AG10803 (cell line): ENCODE measurements at places on chromosomes 3 and 15.

DNA sequence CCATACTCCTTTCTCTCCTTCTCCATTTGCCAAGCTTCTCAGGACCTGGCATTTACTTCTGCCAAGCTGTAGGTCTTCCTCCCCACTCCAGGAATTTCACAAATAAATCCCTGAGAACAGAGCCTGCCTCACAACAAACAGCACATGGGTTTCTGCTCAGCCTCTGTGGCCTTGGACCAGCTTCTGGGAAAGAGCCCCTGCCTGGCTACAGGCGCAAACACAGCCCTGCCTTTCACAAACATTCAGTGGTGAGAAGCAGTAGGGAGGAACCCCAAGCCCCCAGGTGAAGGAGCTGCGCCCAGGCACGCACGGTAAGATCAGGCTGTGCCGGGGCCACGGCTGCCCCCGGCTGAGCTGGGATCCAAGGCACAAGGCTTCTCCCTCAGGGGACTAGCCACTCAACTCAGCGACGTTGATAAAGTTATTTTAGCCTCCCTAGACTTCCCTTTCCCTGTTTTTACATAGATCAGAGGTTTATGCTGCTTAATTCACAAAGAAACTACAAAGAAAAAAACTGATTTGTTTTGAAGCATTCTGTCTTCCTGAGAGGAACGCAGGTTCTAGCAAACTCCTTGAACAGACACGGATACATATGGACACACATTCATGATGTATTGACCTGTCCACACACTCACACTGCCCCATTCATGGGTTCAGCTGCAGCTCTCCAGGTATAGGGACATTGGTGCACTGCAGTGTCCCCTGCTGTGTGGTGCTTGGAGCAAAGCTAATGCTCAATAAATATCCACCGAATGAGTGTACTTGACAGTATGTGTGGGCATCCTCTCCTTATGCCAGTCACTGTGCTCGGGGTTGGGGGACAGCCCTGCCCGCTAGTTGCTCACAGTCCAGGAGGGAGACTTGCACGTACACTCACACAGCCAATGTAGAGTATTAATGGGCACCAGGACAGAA lies 25.4 kb downstream of the HES1 start:
- no peak for DNase-seq

GRCh38 chr15:66939451-66940023 lies 125.9 kb upstream of the SMAD3 start:
- no peak for DNase-seq

DNA sequence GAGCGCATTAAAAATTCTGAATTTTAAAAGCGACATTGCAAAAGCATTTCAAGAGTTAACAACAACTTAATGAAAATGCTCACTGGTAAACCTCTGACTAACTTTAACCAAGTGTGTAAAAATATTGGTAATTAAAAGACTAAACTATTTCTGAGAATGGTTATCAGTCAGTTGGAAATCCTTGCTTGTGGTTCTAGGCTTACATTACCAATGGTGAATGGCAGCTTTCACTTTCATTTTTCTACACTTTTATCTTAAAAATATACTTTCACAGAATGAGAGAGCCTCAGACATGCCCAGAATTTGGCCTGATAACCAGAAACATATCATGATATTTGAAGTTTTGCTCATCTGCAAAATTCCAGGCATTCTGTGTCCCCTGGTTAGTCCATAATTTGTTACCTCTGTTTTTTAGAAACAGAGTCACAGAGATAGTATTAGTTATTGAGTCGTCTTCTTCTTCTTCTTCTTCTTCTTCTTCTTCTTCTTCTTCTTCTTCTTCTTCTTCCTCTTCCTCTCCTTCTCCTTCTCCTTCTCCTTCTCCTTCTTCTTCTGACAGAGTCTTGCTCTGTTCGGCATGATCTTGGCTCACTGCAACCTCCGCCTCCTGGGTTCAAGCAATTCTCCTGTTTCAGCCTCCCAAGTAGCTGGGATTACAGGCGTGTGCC lies 5.5 kb upstream of the RNF111 start:
- DNase-seq = no peak

- DNase-seq = no peak
Observed at GRCh38 chr3:111321786-111322185, 220.2 kb upstream of the CD96 start.

GRCh38 chr3:190626951-190627620 lies 113.2 kb downstream of the IL1RAP start:
- DNase-seq = no peak

- no peak for DNase-seq
Observed at GRCh38 chr3:116238846-116239565, 206.3 kb downstream of the LSAMP start.

GRCh38 chr3:172107403-172107802 lies 68.0 kb downstream of the FNDC3B start:
- peak; percentile 42 for DNase-seq

- peak; percentile 48 for DNase-seq
Observed at GRCh38 chr15:40290918-40291574, 8.2 kb upstream of the ANKRD63 start.

DNA sequence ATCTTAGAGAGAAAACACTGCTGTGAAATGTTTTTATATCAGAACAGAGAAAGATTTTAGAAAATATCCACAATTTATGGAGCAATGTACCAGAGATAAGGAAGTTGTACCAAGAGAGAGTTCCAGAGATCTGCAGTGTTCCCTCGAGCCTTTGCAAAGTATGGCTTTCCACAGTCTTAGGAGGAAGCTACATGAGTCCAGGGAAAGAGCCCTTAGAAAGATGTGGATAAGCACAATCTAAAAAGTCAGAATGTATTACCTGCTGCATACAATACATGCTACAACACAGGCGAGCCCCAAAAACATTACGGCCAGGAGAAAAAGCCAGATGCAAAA lies 56.4 kb downstream of the ZNF860 start:
- DNase-seq = no peak

DNA sequence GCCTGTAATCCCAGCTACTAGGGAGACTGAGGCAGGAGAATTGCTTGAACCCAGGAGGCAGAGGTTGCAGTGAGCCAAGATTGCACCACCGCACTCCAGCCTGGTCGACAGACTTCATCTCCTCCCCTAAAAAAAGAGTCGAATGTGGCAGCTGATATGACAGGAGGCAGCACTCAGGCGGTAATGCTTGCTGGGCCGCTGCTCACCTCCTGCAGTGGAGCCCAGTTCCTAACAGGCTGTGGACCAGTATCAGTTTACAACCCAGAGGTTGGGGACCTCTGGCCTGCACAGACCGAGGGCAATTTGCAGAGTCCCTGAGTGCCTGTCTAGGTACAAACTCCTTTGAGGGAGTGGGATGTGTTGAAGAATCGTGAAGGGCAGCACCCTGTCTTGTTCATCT lies 136.2 kb downstream of the SMAD6 start:
- no peak for DNase-seq

DNA sequence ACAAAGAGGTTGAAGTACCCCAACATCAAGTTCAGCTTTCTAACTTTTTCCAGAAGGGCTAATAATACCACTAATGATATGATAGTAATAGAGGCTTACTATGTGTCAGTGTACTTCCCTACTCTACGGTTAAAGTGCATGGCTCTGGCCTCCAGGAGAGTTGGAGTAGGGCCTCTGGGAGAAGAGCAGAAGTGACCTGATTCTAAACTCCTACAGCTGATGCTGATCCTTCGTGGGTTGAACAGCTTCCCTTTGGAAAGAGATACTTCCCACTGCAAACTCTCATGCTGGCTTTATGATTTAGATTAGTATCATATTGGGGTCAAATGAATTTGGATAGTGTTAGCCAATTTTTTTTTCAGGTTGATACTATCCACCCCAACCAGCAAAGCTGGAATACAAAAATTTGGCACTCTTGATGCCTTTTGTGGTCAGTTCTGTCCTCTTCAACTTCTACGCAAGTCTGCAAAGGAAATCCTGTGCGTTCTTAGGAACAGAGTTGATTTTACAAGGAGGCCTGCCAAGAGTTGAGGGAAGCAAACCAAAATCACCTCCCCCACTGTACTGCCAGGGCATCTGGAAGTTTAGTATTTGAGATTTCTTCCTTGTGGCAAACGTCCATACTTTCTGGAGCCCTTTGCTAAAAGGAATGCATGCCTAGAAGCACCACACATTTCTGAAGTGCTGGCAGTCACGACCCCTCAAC lies 17.8 kb downstream of the TMEM212 start:
- peak; percentile 97 for DNase-seq

DNA sequence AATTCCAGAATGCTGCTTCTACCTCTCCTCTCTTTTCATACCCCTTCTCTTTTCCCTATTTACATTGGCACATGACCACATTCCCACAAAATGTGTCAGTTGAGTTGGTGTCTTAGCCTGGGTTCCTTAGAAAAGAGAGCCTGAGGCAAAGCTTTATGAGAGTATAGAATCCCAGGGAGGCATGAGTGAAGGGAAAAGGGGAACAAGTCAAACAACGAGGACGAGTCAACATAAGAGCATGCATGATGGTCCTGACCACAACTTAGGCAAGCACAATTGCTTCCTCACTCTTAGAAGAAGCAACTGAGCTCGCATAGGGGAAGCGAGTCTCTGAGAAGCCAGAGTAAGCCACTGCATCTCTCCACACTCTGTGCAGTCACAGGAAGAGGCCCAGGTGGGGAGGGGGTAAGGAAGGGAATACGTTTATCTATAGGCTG lies 15.4 kb upstream of the ZNF774 start:
- DNase-seq = peak; percentile 46

DNA sequence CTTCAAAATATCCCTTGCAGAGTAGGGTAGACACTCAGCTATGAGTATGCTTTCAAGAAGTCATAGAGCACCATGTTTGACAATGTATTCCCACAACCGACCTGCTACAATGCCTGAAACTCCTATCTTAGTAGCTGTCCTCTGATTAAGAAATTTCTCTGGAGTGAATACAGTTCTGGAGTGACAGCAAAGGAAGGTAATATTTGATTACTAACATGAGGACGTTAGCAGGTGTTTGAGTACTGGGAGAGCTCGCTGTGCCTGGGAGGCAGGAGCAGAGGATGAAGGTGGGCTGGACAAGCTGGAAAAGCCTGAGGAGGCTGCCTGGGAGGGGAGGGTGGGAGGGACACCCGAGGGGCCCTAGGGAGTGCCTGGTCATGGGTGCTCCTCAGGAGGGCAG lies 42.9 kb downstream of the PARP15 start:
- no peak for DNase-seq

- no peak for DNase-seq
Observed at GRCh38 chr3:186713499-186713898, 3.7 kb upstream of the KNG1 start.

DNA sequence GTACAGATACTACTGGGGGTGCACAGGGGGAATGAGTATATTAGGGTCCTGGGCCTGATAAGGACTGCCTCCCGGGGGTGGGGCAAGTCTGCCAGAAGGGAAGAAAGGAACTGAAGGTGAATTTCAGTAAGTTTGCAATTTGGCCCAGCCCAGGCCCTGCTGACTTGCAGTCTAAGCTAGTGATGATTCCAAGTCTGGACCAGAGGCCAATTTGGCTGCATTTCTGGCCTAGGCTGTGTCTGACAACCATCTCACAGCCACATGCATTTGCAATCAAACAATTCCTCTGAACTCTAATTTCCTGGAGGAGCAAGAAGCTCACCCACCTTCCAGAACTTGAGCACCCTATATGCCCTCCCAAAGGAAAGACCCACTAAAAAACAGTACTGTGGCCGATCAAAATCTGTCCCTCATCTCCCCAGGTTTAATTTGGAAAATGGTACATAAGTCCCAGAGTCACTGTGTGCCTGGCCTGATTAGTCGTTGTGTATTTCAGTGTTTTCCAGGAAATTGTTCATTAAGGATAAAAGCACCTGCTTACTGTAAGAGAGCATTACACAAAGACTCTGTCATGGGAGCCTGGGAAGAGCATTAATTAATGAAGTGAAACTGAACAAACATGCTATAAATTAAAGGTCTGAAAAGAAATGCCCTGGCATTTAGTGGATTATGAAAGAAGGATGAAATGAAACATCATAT lies 114.5 kb downstream of the MEGF11 start:
- no peak for DNase-seq

- DNase-seq = peak; percentile 21
Observed at GRCh38 chr3:15279671-15280402, 52.5 kb downstream of the SH3BP5 start.

DNA sequence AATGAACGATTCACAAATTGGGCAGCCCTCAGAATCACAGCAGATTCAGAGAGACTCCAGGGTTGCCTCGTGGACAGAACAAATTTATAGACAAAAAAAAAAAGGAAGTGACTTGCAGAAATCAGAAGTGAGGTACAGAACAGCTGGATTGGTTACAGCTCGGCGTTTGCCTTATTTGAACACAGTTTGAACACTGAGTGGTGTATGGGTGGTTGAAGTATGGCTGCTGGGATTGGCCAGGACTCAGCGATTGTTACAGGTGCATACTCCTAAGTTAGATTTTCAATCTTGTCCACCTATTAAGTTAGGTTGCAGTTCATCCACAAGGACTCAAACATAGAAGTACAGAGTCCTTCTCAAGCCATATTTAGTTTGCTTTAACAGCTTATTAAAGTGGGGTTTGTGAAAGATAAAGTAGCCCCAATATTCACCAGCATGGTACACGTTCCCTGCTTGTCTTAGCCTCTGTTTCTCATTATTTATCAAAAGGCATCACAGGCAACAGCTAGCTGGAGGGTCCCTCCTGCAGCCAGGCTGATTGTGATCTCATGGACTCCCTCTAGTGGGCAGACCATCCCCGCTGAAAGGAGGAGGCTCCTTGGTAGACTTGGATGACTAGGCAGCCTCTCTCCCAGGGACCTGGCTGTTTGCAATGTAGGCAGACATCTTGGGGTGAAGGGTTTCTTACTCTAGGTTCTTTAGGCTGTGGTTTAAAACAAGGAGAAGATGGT lies 17.6 kb upstream of the ALDH1L1 start:
- DNase-seq = peak; percentile 62

GRCh38 chr15:24075420-24076089 lies 388.4 kb upstream of the NDN start:
- no peak for DNase-seq

DNA sequence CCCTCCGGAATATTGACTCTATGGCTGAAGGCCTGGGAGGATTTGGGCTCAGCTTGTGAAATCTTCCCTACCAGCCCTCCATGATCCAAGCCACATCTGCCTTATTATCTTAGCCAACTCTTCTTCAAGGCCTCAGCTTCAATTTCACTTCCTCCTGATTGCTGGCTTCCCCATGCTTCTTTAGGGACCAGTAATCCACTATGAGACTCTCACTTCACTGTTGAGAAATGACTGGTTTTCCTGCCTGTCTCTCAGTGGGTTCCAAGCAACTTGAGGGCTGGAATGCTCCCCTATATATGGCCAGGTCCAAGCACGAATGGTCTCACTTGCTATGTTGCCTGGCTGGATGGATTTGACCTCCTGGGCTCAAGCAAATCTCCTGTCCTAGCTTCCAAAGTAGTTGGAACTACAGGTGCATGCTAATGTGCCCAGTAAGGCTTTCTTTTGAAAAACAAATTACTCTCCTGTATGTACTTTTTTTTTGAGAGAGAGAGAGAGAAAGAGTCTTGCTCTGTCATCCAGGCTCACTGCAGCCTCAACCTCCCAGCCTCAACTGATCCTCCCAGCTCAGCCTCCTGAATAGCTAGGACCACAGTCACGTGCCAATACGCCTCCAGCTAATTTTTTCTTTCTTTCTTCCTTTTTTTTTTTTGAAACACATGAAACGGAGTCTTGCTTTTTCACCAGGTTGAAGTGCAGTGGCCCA lies 7.9 kb upstream of the PIK3CB start:
- no peak for DNase-seq

GRCh38 chr3:63046152-63046551 lies 170.9 kb upstream of the CADPS start:
- DNase-seq = no peak
